ENCODE measurements at places on chromosomes 4 and X.

DNA sequence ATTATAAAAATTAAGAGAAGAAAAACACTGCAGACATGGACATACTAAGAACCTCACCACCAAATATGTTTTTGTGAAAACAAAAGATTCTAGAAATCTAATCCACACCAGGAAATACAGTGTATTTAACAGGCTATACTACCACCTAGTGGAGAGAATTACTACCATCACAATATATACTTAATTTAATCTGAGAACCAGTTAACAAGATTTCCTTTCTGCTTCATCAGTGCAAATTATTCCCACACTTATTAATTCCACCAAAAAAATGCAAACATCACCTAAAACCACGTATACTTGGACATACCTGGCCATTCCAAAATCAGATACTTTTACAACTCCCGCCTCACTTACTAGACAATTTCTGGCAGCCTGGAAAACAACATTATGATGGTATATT is 7.0 kb upstream of the TXK start:
- DNase-seq, result peak; percentile 27

DNA sequence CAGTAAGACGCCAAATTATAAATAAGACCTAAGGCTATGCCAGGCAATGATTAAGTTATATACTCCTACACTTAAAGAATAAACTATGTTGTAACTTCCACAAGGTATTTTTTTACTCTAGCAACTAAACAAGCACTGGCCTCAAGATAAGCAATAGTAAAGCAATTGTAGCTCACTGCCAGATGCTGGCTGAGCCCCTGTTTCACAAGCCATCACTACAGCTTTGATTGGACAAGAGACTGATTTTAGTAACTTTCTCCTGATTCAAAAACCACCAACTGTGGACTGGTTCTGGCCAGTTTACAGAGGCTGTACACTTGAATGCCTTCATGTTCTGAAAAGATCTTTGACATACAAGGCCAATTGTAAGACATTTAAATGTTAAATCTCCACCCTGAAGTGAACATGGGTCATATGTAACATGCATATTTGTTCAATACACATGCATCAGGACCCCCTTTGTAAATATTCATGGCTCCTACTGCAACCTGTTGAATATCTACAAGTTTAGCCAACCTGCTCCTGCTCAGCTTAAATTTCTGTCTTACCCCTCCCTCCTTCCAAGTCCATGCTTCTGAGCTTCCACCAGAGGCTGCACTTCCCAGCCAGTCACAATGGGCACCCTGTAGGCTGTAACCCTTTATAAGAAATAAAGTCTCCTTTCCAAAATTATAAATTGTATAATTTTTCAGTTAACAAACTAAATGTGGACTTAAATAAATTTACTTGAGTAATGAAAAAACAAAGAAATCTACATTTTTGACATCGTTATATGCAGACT is 423.6 kb downstream of the ANKRD50 start:
- DNase-seq, result no peak

- DNase-seq, result no peak
Measured at GRCh38 chr4:13840502-13841190, 213.1 kb upstream of the BOD1L1 start.

DNA sequence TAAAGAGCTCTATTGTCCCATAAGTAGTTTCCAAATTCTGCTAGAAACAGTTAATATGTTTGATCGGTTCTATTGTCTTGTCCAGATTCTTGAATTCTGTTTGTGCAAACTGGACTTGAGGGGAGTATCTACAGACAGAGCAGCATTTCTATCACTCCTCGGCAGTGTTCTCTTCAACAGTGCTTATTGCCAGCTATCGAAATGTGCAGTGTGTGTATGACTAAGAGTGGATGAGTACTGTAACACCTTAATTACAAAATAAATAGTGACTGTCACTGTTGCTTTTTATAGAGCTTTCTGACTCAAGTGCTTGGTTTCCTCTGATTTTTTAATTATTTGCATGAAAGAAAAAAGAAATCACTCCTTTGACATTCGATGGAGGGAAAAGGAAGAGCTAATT is 274.6 kb downstream of the RPA4 start:
- no peak for DNase-seq

- no peak for DNase-seq
Measured at GRCh38 chr4:2290488-2290887, 28.6 kb upstream of the MXD4 start.

DNA sequence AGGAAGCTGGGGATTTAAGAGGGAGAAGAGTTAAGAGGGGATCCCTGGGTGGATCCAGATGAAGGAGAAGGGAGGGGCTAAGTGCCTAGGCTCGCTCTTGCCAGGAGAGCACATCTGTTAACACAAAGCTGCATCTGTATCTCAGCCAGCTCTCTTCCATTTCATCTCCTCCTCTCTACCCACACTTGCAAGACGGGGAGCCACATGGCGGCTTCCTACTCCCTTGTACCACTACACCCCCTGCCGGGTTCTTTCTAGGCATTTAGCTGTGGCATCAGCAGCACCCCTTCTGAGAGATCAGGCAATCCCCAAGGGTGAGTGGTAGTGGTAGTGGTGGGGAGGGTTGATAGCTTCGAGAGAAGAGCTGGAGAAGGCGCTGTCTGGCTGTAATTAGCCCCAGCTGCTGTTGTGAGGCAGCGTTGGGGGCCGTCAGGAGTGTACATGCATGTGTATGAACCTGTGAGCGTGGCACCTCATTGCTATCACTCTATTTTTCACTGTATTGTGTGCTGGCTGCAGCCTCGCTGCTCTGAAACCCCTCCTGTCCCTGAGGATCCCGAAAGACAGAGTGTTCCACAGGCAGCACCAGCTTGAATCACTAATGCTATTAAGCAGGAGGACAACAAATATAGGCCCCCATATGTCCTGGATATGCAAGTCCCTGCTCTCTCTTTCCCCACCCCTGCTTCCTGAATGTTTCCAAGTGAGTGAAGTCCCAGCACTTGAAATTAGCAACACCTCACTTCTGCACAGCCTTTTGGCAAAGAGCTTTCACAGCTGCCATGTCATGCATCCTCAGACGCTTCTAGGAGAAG is 73.7 kb downstream of the RTL9 start:
- no peak for DNase-seq

DNA sequence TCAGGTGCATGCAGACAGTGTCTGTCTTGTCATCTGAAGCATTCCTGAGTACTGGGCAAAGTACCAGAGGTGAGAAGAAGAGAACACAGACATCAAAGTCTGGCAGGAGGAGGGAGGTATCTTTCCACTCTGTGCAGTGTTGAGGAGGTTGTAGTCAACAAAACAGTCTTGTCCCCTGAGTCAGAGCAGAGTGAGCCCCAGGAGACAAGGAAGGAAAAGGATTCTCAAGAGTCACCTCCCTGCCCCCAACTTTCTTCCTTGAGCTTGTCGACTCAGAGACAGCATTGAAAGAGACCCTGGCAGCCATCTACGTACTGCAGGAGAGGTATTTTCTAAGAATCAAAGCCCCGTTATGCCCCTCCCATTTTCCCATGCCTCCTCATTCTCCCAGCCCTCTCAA is 4.4 kb upstream of the SRPX start:
- no peak for DNase-seq

DNA sequence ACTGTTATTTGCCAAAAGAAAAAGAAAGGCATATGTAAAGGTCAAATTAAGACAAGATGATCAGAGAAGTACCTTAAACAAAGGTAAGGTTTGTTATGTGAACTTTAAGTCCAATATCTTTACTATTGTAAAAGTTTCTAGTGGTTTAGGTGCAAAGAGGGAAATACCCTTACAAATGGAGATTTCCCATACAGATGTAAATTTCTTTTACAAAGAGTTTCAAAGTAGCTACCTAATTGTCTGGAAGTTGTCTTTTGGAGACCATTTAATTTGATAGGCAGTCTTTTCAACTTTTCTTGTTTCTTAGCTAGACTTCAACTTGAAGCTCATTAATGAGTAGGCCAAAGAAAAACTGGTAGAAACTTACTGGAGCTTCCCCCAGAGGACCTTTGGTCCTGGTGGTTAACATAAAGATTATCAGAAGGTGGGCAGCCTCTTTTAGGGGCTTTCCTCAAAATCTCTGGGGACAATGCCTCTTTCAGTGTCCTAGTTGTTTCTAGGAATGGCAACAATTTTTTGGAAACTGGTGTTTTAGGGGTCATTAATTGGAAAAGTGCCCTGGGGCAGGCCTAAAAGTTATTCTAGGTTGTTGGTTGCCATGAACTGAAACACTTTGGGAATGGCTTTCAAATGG is 297.3 kb downstream of the GUCY2F start:
- no peak for DNase-seq

GRCh38 chr4:89820010-89820409 is 17.0 kb downstream of the SNCA start:
- DNase-seq, result no peak

- no peak for DNase-seq
Measured at GRCh38 chrX:123201720-123202119, 17.6 kb downstream of the GRIA3 start.

- DNase-seq, result no peak
Measured at GRCh38 chr4:57039345-57039744, 60.6 kb downstream of the POLR2B start.

- peak; percentile 1 for DNase-seq
Measured at GRCh38 chrX:26649534-26649933, 433.6 kb downstream of the MAGEB5 start.

DNA sequence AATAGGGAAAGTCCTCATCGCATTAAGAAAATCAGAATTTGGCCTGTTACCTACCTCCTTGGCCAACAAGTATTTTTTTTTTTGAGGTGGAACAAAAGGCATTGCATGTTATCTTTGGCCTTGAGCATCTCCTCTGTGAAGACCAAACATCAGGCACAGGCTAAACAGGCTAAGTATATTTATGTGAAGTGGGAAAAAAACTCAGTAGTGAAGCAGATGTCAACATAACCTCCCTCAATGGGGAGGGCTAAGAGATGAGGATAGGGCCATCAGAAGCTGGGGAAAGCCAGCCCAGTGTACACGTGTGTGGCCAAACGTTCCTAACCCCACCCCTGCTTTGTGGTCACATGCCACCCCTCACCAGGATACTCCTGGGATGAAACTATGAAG is 102.5 kb downstream of the FNIP2 start:
- DNase-seq, result no peak

DNA sequence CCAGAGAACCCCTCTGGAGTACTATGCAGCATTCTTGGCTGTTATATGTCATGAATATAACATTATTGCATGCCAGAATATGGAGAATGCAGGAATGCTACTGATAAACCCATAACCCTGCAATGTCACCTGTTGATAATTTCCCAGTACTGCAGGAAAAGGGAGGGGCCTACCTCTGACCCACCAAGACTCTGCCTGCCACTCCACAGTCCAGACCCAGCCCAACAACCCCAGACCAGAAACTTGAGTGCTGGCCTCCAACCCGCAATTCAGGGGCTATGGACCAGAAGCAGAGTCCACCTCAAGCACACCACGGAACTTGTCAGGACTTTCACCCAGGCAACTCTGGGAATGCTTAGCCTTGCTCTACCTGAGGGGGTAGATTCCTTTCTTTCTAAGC is 92.9 kb upstream of the WDR44 start:
- DNase-seq, result no peak

DNA sequence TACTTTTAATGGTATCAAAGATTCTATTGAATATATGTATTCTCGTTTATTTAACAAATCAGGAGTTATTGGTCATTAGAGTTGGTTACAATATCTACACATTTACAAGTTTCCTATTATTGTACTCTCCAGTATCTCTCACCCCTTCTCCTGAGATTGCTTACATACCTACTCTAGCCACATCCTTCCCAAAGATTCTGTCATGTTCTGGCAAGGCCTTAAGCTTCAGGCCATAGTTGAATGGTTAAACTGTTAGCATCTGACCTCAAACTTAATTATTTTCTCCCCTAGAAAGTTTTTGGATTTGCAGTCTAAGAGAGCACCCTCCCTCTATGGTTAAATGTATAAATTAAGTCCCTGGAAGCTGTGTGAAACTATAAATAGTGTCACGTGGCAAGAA is 784.2 kb downstream of the GLUD2 start:
- no peak for DNase-seq

GRCh38 chrX:155819966-155820491 is 61.1 kb upstream of the VAMP7 start:
- peak; percentile 59 for DNase-seq

- DNase-seq, result peak; percentile 32
Measured at GRCh38 chr4:70601422-70602039, 9.5 kb downstream of the AMBN start.

Data from globus pallidus (tissue), 1 donor.